ENCODE measurements at places on chromosomes 7 and 10.

GRCh38 chr10:78309536-78310237, 276.0 kb downstream of the RPS24 start:
- no peak for DNase-seq

- DNase-seq = no peak
Measured at GRCh38 chr7:97623333-97623732, 108.6 kb upstream of the TAC1 start.

- no peak for DNase-seq
Measured at GRCh38 chr7:50812841-50813475, 30.3 kb upstream of the GRB10 start.

DNA sequence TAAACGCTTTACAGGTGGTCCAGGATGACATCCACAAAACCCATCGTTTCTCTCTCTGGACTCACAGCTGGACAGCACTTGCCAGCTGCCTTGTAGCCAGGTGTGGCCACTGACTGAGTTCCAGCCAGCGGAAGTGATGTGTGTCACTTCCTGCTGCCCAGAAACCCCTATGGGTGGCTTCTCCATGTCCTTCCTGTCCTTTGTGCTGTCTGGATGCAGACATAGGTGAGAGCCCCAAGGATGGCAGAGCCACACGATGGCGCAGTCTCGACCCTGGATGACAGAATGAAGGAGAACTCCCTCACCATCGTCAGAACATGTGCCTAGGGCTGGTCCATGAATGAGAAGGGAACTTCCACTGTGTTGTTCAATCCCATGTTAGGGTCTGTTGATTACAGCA, 22.1 kb downstream of the NMT2 start:
- DNase-seq = no peak

DNA sequence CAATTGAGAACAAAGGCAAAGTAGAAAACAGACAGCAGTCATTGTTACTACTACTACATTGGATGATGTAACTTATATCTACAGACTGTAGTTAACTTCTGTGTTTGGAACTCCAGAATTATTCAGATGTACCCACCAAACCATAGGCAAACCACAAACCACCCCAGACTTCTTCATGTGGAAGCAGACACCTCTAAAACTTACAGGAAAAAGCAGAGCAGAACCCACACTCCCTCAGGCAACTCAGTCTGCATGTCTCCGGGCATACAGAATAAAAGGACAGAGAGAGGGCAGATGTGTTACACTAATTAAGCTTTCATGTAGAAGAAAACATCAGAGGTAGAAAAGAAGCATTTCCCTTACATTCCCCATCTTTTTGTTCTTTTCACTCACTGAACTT, 9.0 kb downstream of the LSM5 start:
- DNase-seq = no peak

DNA sequence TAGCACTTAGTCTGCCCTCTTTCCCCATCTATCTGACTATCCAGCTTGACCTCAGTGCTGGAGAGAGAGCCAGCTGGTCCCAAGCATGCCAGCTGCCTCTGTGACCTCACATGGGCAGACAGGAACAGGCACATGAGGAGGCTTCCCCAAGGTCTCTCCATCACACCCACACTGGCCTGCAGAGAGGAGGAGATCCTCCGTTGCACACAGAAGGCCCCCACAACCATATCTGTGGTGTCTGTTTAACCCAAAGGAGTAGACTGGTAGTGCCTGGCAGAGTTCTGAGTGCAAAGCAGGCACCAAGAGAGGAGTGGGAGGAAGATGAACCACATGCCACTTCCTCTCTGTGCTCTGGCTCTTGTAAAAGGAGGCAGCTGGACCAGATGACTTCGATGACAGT, 4.8 kb upstream of the ANK3 start:
- no peak for DNase-seq

GRCh38 chr7:83807774-83808173, 158.8 kb upstream of the SEMA3E start:
- no peak for DNase-seq

DNA sequence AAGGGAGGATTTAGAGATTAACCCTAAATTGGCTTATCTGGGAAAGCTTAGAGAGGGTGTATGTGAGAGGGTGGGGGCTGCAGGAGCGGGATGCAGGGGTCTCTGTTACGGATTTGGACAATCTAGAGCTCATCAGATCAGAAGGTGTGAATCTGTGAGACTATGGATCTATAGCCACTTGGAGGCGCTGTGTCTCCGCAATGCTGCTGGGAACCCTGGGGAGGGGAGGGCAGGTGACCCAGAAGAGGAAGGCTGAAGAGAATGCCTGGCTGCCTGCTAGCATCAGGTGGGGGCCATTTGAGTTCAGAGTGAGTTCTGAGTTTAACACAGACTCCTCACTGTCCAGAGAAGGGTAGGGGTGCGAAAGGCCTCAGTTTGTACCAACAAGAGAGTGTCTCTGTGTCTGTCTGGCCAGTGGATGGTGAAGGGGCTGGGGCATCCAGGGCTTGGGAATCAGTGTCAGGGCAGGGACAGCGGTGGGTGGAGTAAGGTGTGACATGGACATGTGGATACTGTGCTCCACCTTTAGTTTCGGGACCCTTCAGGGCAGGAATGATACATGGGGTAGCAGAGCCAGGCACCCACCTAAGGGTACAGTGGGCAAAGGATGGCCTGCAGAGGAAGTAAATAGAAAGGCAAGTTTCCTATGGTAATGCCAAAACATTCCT, 187.3 kb upstream of the PRSS58 start:
- DNase-seq = no peak

DNA sequence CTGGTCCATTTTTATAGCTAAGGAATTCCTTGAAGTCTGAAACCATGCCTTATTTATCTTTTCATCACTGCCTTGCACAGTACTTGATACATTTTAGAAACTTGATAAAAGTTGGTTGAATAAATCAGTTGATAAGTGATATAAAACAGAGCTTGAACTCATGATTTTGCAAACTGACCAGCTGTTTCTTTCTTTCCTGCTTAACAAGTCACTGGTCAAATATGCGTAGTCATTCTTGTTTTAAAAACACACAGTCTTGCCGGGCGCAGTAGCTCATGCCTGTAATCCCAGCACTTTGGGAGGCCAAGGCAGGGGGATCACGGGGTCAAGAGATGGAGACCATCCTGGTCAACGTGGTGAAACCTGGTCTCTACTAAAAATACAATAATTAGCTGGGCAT, 6.3 kb downstream of the TPST1 start:
- no peak for DNase-seq

DNA sequence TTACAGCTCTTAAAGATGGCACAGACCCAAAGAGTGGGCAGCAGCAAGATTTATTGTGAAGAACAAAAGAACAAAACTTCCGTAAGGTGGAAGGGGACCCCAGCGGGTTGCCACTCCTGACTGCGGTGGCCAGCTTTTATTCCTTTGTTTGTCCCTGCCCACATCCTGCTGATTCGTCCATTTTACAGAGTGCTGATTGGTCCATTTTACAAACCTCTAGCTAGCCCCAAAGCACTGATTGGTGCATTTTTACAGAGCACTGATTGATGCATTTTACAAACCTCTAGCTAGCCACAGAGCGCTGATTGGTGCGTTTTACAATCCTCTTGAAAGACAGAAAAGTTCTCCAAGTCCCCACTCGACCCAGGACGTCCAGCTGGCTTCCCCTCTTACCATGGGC, 16.8 kb upstream of the CCSER2 start:
- no peak for DNase-seq

GRCh38 chr7:81672872-81673271, 97.0 kb downstream of the HGF start:
- no peak for DNase-seq

- DNase-seq = no peak
Measured at GRCh38 chr7:139271718-139272628, 40.9 kb downstream of the UBN2 start.
